ENCODE measurements at places on chromosomes 2 and 18.

DNA sequence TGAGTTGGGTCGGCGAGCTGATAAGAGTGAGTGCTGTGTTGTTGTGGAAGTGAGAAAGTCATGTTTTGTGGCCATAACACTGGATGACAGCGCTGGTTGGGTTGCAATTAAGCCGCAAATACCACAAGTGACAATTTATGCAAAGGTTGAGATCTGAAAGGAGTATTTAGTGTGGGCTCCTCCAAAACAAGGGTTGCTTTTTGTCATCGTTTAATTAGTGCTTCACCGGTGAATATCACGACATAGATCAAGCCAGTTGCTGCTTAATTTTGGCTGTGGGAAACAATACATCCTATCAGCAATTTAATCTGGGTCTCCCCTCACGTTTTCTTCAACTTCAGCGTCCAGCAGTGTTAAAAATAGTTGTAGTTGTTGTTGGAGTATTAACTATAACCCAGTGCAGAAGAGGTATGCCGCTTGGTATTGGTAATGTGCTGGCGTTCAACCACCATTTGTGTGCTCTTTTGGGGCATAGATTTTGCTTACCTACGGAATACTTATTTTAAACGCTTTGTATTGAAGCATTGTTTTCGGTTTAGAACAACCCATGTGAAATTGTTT is 662 bp downstream of the ACVR2A start:
- DNase-seq: no peak

GRCh38 chr2:112757265-112757664 is 7.1 kb downstream of the CKAP2L start:
- no peak for DNase-seq

GRCh38 chr2:44793322-44793870 is 148.1 kb upstream of the SIX3 start:
- DNase-seq: no peak

DNA sequence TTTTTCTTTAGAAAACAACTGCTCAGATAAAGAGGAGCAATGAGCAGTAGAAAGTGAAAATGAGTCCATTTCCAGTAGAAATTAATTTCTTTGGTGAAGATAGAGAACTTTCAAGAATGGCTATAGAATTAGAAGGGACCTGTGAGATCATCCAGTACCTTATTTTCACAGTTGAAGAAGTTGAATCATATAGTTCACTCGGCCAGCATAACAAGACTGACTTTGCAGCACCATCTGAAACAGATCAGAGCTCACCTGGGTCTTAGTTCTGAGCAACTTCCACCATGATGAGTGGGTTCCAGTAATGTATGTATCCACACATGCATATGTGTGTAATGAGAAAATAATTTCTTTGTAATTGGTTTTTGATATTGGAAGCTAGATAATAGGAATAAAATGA is 58.6 kb downstream of the CERS6 start:
- no peak for DNase-seq

- DNase-seq: no peak
Measured at GRCh38 chr18:58338141-58338540, 290.8 kb downstream of the ALPK2 start.

DNA sequence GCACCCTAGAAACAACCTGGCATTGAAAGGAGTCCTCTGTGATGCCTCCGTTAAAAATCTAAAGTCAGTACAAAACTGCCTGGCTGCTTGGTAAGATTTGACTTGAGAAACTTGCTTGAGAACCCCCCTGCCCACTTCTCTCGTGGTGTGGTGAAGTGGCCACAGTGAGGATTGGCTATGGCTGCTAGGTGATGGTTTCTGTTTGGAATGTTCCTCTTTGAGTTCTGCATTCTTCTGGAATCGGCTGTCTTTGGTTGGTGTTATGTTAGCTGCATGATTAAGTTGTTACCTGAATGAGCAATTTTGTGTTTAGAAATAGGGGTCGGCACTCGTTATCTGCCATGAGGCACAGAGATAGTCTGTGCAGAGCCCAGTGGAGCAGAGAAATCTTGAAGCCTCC is 21.7 kb upstream of the SAG start:
- no peak for DNase-seq

GRCh38 chr2:231800493-231801091 is 14.3 kb downstream of the COPS7B start:
- DNase-seq: peak; percentile 52

DNA sequence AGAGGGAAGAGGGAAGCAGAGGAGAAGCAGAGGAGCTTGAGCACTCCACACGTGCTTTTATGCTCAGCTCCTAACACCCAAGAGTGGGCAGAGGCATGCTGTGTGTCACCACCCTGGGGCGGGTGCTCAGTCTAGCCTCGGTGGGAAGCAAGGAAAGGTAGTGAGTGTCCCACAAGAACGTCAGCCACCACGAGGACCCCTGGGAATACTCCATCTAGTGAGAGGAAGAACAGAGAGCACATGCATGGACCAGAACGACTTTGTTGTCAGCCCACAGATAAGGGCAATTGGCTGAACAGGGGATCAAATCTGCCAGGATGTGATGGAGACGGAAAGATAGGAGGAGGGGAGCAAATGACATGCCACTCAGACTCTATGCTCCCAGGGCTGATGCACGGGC is 83.4 kb downstream of the XDH start:
- DNase-seq: no peak

- no peak for DNase-seq
Measured at GRCh38 chr2:43540021-43540779, 55.6 kb downstream of the THADA start.

DNA sequence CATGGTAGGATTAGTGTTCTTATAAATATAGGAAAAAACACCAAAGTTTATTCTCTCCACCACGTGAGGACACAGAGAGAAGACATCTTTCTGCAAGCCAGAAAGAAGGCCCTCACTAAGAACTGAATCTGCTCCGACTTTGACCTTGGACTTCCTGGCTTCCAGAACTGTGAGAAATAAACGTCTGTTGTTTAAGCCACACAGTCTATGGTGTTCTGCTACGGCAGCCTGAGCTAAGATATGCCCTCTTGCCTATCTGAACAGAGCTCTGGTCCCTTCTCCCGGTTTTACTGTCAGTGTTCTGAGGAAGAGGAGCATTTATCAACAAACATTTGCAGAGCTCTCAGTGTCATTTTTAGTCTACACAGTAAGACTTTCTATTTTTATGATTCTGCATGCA is 131.3 kb downstream of the DOK6 start:
- DNase-seq: no peak

DNA sequence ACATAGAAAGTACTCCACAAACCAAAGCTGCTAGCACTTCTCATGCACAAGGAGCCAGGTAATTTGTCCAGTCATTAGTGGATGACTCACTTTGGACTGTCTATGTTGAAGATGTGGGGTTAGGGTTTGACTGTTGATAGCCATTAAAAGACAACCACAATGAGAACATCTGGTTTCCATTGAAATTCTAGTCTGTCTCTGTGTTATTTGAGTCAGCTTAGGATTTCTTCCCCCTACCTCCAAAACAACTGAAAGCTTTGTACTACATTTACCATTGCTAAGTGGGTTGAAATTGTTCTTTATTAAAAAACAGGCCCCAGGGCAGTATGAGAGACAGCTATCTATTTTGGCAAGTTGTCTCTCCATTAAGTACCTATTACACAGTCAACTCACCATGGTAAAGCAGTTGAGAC is 50.2 kb upstream of the ANKRD44 start:
- DNase-seq: no peak

DNA sequence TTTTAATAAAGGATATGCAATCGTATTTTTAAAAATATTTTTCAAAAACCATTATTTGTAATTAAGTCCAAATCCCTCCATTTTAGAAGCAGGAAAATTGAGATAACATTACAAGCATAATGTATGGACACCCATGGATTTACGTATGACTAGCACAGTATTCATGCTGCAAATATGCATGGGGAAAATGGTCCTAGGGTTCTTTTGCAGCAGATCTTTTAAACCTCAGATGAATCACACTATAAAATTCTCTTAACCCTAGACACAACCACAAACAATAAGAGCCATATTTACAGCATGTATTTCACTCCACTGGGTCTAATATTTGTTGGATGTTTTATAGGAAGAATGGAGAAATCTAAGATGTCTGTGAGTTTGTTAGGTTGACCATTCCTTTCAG is 453.4 kb downstream of the TGIF1 start:
- no peak for DNase-seq

DNA sequence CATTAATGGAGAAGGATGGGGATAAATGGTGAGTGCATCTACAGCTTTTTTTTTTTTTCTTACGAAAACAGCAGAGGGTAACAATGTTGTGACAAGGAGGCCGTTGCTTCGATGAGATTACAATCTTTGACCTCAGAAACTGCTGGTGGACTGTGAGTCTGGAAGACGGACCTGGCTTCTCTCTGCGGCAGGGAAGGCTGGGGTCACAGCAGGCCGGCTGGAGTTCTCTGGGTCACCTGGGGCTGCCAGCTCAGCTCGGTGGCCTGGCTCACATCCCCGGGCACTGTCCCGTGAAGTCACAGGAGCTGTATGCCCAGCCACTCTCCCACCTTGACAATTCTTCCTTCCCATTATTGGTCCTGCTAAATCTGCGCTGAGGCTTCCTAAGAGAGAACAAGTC is 160.8 kb downstream of the ACKR3 start:
- no peak for DNase-seq

DNA sequence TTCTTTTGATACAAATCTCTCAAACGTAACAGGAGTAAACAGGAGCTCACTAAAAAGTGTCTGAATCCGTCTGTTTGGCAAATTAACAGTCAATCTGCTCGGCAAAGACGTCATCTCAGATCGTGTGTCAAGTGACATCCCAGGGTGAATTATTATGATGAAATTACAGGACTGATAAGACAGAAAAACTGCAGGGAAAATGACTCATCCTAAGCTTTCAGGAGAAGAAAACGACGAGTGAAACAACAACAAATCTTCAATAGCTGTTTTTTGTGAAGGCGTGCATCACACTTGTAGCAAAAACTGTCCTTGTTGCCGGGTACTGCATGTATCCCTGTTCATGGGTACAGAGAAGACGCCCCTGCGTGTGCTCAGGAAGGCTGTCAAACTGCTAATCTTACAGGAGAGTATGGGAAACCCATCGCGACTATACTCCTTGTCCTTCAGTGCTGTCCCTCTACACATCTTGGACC is 24.9 kb downstream of the EPB41L3 start:
- DNase-seq: no peak

GRCh38 chr2:78549766-78550165 is 475.7 kb upstream of the REG3G start:
- no peak for DNase-seq

GRCh38 chr18:53266850-53267249 is 926.9 kb downstream of the DCC start:
- DNase-seq: no peak

DNA sequence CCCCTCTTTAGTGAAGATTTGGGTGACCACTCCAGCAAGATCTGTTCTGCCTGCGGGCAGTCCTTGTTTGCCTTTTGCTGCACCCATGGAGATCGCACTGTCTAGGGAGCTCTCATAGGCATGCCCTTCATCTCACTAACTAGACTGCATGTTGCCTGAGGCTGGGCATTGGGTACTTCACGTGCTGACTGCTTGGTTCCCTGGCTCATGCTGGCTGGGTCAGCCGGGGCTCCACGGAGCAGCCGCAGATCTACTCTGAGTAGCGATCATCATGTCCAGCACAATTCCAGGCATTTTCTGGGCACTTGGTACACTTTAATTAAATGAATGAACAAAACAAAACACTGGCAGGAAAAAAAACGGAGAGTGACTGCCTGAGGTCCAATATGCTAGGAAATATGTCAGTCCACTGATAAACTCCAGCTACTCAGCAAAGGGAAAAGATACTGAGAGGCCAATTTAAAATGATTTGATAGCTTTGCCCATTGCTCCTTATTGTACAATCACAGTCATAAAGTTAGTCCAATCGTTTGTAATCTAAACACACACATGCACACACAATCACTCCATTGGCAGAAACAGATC is 220.3 kb downstream of the C1D start:
- no peak for DNase-seq

GRCh38 chr2:170369894-170370293 is 191.9 kb downstream of the MYO3B start:
- DNase-seq: no peak

GRCh38 chr18:2032036-2032435 is 539.3 kb downstream of the METTL4 start:
- DNase-seq: no peak

DNA sequence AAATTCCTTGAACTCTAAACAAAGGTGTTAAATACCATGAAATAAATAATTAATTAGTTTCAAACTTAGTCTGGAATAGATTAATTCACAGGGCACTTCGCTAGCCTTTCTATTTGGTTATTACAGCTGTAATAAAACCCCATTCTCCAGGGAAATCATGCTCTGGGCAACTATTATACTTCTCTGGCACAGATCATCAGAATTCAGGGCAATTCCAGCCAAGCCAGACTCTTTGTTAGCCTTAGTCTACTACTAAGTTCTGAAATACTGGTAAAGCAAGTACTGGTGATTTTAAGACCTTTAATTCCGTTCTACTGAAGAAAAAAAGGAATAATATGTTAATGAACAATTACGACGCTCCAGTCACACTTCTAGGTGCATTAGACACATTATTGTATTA is 123.4 kb upstream of the PDE1A start:
- no peak for DNase-seq

DNA sequence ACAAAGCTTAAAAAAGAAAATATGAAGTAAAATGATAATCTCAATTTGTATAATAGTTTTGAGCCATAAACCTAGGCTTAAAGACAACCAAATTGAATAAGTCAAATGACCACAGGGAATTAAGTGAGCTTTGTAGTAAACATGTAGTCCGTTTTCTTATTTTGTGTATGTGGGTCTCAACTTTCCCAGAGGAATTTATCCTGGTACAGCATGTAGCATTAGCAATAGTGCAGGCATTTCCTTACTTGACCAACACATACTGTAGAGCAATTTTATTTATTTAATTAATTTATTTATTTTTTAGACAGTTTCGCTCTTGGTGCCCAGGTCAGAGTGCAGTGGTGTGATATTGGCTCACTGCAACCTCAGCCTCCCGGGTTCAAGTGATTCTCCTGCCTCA is 37.5 kb upstream of the MTCL1 start:
- no peak for DNase-seq

DNA sequence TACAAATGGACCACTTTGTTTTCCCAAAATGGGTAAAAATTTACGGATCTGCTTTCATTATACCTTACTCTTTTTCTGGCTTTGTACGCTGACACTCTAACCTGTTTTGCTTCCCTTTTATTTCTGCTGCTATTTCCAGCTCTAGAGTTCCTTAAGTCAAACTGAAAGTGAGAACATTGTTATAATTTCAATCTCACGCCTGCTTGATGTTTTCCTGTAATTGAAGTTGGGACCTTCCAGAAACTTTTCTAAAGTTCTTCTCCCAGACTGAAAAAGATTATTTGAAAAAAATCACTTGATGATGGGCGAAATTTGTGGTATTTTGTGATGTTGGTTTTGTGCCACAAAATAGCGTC is 1.8 kb downstream of the GLS start:
- no peak for DNase-seq

- no peak for DNase-seq
Measured at GRCh38 chr2:64137996-64138395, 6.2 kb downstream of the PELI1 start.

DNA sequence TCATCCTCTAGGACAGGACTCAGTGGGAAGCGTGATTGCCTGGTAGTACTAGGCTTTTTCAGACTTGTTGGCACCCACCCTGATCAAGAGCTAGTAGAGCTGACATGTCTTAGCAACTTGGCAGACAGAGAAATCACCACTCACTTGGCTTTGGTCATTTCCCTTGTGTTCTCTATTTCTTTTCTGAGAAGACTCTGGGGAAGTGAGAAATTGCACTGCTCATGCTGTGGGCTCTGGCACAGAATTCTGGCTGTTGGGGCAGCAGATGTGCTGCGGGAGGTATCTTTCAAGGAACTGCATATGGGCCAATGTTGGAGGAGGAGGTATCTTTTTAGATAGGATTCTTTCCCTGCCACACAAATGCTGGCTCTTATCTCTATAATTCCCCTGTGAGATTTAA is 529.1 kb upstream of the MEX3C start:
- DNase-seq: no peak
